Activated CD8-positive, alpha-beta memory T cell treated with anti-CD3 and anti-CD28 coated beads, Interleukin-2, amount 10 ng/mL, durations not matched to agents 7 days and 5 days (primary cell): ENCODE measurements at places on chromosomes 16 and 17.

- no peak for DNase-seq
Measured at GRCh38 chr16:59212492-59213024, 478.4 kb upstream of the GOT2 start.

GRCh38 chr16:14198572-14198971, 127.5 kb downstream of the MRTFB start:
- no peak for DNase-seq

- DNase-seq, result no peak
Measured at GRCh38 chr16:81513204-81514040, 68.8 kb downstream of the CMIP start.

DNA sequence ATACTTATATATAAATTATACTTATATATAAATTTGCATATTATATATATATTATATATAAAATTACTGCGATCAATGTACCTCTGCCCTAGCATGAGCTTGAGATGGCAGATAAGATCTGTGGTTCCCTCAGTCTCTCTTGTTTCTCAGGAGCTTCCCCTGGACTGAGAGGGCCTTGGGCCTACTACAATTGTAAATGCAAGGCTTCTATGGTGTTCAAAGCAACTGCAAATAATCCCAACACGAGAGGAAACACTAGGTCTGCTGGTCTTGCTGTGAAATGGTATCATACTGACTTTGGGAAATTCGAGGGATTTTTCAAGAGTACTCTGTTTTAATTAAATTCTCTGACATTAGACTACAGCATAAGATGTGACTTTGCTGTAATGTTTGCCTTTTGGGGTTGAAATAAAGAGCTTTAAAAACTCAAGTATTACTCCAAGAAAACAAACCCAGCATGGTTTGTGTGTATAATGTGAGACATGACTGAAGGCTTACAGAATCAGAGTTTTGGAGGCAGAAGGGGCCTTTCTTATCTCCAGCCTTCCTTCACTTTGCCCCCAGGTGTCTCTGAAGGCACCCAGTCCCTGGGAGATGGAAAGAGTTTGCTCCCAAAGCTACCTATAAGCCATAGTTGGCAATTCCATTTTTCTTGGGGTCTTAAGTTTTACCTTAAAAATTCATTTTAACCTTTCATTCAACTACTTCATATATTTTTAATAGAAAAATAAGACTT, 24.2 kb downstream of the ACSM1 start:
- no peak for DNase-seq

GRCh38 chr17:45149037-45149668, 878 bp downstream of the HEXIM1 start:
- peak; percentile 91 for DNase-seq

GRCh38 chr16:19212059-19212458, 44.0 kb downstream of the SYT17 start:
- no peak for DNase-seq
